ENCODE measurements at places on chromosomes 7 and 10. TPM values are rescaled to one million over a fixed set of nuclear protein-coding genes. Genes with fewer than 3 reads are reported as not detected.

GRCh38 chr10:3635697-3636096, 149.3 kb downstream of the KLF6 start:
- H3K27me3 ChIP-seq = no peaks in the 10 kb centered on the region
- H3K27ac ChIP-seq = peak overlapping the region; percentile 81

- H3K36me3 ChIP-seq = no peaks in the 10 kb centered on the region
- no peak overlapping the region for H3K27ac ChIP-seq
- DNase-seq = peak; percentile 62
- H3K4me1 ChIP-seq = no peaks in the 10 kb centered on the region
- H3K4me3 ChIP-seq = no peak overlapping the region
Observed at GRCh38 chr10:50152792-50153272, 85.1 kb downstream of the WASHC2A start.

The GATA3 gene
- total RNA-seq = 0.26 TPM

The XRCC2 gene
- total RNA-seq = 4.6 TPM

GRCh38 chr7:106281585-106282318, 3.0 kb downstream of the NAMPT start:
- no peaks in the 10 kb centered on the region for H3K36me3 ChIP-seq
- peaks cover 39% of the 10 kb centered on the region for H3K4me1 ChIP-seq
- no peak overlapping the region for H3K27ac ChIP-seq
- no peak for DNase-seq
- no peak overlapping the region for H3K4me3 ChIP-seq
- H3K27me3 ChIP-seq = no peaks in the 10 kb centered on the region

The PSAP gene
- total RNA-seq = 488 TPM

The NRF1 gene
- total RNA-seq = 11.9 TPM

DNA sequence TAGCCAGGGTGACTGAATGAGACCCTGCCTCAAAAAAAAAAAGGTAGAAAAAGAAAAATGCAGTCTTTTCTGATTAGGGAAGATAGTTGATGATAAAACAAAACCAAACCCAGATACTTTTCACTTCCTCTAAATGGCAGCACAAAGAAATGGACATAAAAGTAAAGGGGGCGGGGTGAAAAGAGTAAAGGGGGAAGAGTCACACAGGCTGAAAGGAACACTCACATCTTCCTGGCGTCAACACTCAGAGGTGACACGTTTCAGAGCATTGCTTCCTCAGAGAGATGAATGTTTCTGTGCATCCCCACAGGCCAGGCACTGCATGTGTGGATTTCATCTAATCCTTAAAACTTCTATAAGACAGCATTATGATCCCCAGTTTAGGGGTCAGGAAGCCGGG, 81.2 kb downstream of the HIPK2 start:
- H3K4me3 ChIP-seq = no peak overlapping the region
- no peak for DNase-seq
- no peak overlapping the region for H3K27ac ChIP-seq
- no peaks in the 10 kb centered on the region for H3K27me3 ChIP-seq
- H3K36me3 ChIP-seq = no peaks in the 10 kb centered on the region

The SPDYE2 gene
- total RNA-seq = not detected

DNA sequence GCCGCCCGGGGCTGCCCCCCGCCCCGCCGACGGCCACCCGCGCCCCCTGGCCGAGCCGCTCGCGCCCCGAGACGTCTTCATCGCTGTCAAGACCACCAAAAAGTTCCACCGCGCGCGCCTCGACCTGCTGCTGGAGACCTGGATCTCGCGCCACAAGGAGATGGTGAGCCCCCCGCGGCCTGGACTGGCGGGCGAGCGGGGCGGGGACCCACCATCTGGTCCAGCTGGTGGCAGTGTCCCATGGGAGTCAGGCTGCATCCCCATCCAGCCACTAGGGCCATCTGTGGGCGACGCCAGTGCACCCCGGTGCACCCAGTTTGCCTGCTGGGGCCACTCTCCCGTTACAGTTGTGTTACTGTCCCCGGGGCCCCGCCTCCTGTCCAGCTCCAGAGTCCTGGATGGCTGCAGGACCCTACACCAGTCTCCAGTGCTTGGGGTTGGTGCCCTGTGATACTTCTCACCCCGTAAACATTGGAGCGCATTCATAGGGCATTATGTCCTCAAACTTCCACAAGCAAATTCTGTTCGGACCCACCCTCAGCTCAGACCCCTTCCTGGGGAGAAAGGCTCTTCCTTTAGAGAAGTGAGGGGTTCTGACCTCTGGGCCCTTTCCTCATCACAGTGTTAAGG, 672 bp downstream of the LFNG start:
- H3K27me3 ChIP-seq = no peaks in the 10 kb centered on the region
- peaks cover 58% of the 10 kb centered on the region for H3K4me1 ChIP-seq
- H3K36me3 ChIP-seq = no peaks in the 10 kb centered on the region
- peak overlapping the region; percentile 90 for H3K27ac ChIP-seq
- peak; percentile 63 for DNase-seq
- H3K4me3 ChIP-seq = peak overlapping the region; percentile 44

GRCh38 chr10:120548210-120548609, 91.2 kb downstream of the PLPP4 start:
- DNase-seq = no peak
- H3K4me1 ChIP-seq = no peaks in the 10 kb centered on the region
- no peaks in the 10 kb centered on the region for H3K27me3 ChIP-seq
- H3K27ac ChIP-seq = no peak overlapping the region
- no peaks in the 10 kb centered on the region for H3K36me3 ChIP-seq
- H3K4me3 ChIP-seq = no peak overlapping the region

The KLF14 gene
- 1.6 TPM for total RNA-seq

The ITIH5 gene
- total RNA-seq = 8.6 TPM

DNA sequence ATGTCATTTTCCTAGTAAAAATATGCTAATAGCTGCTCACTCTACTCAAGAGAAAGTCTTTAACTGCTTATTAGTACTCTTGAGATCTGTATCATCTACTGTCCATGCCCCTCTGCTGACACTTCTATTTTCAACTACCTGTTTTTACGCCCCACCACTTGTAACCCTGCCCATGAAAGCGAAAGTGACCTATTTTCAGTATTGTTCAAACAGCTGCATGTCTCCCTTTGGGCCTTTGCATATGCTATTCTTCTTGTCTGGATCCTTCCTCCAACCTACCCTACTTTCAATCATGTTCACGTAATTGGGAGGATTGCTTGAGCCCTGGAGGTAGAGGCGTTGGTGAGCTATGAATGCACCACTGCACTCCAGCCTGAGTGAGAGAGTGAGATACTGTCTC, 1481.3 kb downstream of the GATA3 start:
- no peak overlapping the region for H3K27ac ChIP-seq
- no peaks in the 10 kb centered on the region for H3K27me3 ChIP-seq
- H3K4me1 ChIP-seq = no peaks in the 10 kb centered on the region
- DNase-seq = no peak

- H3K27me3 ChIP-seq = no peaks in the 10 kb centered on the region
- DNase-seq = no peak
- no peak overlapping the region for H3K4me3 ChIP-seq
- no peaks in the 10 kb centered on the region for H3K36me3 ChIP-seq
- peaks cover 6% of the 10 kb centered on the region for H3K4me1 ChIP-seq
Observed at GRCh38 chr7:131161103-131161502, 166.6 kb upstream of the MKLN1 start.

DNA sequence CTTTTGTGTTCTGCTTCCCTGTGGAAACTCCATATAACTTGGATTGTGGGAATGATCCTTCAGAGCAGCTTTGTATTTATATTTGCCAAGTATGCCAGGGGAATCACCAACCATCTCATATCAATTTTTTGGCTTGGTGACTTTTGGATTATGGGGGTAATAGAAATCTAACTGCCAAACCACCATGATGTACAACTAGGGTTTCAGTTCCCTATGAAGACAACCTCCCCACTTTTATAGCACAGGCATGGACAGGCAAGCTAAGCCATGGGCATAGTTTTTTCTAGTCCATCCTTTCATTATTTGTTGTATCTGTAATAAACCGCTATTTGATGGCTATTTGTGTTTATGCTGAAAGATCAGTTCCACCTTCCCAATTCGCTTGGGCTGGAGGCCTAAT, 17.7 kb downstream of the NPY start:
- no peak overlapping the region for H3K4me3 ChIP-seq
- H3K27ac ChIP-seq = no peak overlapping the region
- H3K27me3 ChIP-seq = no peaks in the 10 kb centered on the region
- no peaks in the 10 kb centered on the region for H3K4me1 ChIP-seq

DNA sequence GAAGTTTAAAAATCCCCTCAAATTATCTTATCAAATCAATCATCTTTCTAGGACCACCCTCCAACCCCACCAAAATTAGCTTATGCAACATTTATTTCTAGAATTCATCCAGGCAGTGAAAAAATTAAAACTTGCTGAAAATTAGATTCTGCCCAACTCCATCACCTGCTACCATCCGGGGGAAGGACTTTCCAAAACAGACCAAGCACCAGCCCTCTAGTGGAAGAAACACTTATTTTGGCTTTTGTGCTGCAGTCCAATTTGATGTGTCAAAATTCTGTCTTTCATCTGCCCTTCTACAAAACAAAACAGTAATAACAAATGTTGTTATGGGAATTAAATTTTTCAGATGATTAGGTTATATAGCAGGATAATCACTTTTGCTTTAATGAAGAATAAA, 35.1 kb downstream of the GCC1 start:
- H3K27me3 ChIP-seq = no peaks in the 10 kb centered on the region
- H3K27ac ChIP-seq = no peak overlapping the region
- H3K4me3 ChIP-seq = no peak overlapping the region
- no peaks in the 10 kb centered on the region for H3K4me1 ChIP-seq
- H3K36me3 ChIP-seq = no peaks in the 10 kb centered on the region

DNA sequence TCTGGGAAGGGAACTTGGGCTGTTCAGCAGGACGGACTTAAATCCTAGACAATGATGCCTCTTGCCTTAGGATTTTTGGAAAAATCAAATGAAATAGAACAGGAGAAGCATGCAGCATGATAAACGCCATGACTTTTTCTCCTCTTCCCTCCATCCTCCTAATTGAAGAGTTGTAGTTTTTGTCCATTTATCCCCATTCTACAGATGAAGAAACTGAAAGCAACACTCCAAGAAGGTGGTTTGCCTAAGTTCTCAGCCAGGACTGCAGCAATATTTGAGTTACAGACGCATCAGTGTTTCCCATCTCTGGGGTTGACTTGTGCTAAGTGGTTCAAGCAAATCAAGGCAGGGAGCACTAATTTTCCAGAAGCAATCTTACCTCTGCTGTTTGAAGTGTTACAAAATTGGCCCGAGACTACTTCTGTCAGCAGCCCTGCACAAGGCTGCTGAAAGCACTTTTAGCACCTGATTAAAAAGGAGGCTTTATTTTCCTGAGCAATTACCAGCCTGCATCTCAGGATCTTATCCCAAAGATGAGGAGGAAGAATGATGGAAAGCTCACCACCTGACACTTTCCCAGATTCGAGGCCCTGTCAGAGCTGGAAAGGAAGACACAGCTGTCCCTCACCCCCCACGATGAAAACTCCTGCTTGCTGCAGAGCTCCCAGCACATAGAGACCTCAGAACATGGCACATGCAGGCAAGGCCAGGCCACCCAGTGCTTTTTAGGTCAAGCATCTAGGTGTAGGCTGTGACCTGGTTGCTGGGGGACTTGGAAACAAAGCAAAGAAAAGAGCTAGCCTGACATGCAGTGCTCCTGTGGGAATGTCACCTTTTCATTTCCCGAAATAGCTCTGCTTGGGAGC, 19.7 kb upstream of the C10orf71 start:
- H3K27ac ChIP-seq = no peak overlapping the region
- H3K27me3 ChIP-seq = no peaks in the 10 kb centered on the region
- DNase-seq = no peak

- no peaks in the 10 kb centered on the region for H3K4me1 ChIP-seq
- no peaks in the 10 kb centered on the region for H3K36me3 ChIP-seq
- DNase-seq = no peak
Observed at GRCh38 chr7:36821617-36822016, 97.3 kb upstream of the AOAH start.

GRCh38 chr7:1930381-1931065, 260.4 kb downstream of the ELFN1 start:
- no peaks in the 10 kb centered on the region for H3K36me3 ChIP-seq
- H3K27me3 ChIP-seq = no peaks in the 10 kb centered on the region
- DNase-seq = no peak

GRCh38 chr10:80457554-80458262, 3.6 kb downstream of the TSPAN14 start:
- H3K4me3 ChIP-seq = no peak overlapping the region
- H3K27ac ChIP-seq = peak overlapping the region; percentile 85
- no peaks in the 10 kb centered on the region for H3K27me3 ChIP-seq
- H3K36me3 ChIP-seq = no peaks in the 10 kb centered on the region
- no peak for DNase-seq

- no peaks in the 10 kb centered on the region for H3K4me1 ChIP-seq
- H3K36me3 ChIP-seq = no peaks in the 10 kb centered on the region
- no peak overlapping the region for H3K27ac ChIP-seq
- no peaks in the 10 kb centered on the region for H3K27me3 ChIP-seq
Observed at GRCh38 chr10:1308173-1308961, 252.2 kb downstream of the WDR37 start.

GRCh38 chr10:132926777-132927650, 15.4 kb downstream of the CFAP46 start:
- H3K36me3 ChIP-seq = no peaks in the 10 kb centered on the region
- H3K4me3 ChIP-seq = no peak overlapping the region
- H3K27me3 ChIP-seq = no peaks in the 10 kb centered on the region
- H3K27ac ChIP-seq = no peak overlapping the region

DNA sequence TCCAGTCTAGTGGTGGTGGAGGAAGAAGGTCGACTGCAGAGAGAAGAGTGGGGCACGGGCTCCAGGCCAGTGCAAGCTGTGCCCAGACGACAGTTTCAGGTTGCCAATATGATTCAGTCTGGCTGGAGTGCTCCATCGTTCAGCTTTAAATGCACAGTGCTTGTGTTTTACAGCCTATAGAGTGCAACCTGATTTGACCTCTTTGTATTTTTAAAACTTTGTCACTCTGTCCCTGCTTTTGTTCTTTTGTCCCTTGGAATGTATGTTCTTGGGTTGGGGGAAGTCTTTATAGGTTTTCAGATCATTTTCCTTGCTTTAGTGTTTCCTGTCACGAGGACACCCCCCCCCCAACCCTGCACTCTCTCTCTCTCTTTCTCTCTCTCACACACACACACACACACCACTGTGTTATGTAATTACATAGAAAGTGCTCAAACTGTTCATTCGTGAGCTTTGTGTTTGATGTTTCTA, 198.0 kb downstream of the CAMK1D start:
- no peak overlapping the region for H3K4me3 ChIP-seq
- no peaks in the 10 kb centered on the region for H3K4me1 ChIP-seq
- H3K36me3 ChIP-seq = no peaks in the 10 kb centered on the region
- H3K27ac ChIP-seq = no peak overlapping the region
- H3K27me3 ChIP-seq = no peaks in the 10 kb centered on the region

DNA sequence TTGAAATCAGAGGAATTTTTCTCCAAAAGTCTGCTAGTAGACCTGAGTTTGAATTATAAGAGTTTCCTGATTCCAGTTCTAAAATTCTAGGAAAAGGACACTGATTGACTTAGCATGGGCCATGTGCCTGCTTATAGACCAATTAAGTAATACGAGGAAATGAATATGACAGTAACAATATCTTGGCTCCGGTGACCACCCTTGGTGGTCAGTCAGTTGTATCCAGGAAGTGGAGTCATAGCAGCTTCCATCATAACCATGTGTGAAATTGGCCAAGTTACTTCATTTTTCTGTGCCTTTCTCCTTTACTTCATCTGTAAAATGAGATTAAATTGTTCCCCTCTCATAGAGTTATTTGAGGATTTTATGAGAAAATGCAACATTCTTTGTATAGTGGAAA, 66.9 kb downstream of the MTPAP start:
- no peaks in the 10 kb centered on the region for H3K4me1 ChIP-seq
- no peak for DNase-seq
- no peak overlapping the region for H3K27ac ChIP-seq
- no peaks in the 10 kb centered on the region for H3K27me3 ChIP-seq
- no peak overlapping the region for H3K4me3 ChIP-seq

The KIF11 gene
- 0.66 TPM for total RNA-seq

GRCh38 chr10:78865931-78866717, 202.6 kb upstream of the ZMIZ1 start:
- no peak overlapping the region for H3K4me3 ChIP-seq
- no peaks in the 10 kb centered on the region for H3K27me3 ChIP-seq
- H3K36me3 ChIP-seq = no peaks in the 10 kb centered on the region
- no peak for DNase-seq

The FAM237B gene
- total RNA-seq = not detected

The RAB18 gene
- total RNA-seq = 18.2 TPM

The TLX1 gene
- total RNA-seq = not detected

All from body of pancreas (tissue), 4 donors.